ENCODE measurements at places on chromosomes 13 and 19.
A peak's percentile ranks its signal among the peaks of the same experiment; 100 is the strongest.

- DNase-seq, result no peak
These were observed 84.4 kb downstream of the ESD start for GRCh38 chr13:46712524-46712923.

DNA sequence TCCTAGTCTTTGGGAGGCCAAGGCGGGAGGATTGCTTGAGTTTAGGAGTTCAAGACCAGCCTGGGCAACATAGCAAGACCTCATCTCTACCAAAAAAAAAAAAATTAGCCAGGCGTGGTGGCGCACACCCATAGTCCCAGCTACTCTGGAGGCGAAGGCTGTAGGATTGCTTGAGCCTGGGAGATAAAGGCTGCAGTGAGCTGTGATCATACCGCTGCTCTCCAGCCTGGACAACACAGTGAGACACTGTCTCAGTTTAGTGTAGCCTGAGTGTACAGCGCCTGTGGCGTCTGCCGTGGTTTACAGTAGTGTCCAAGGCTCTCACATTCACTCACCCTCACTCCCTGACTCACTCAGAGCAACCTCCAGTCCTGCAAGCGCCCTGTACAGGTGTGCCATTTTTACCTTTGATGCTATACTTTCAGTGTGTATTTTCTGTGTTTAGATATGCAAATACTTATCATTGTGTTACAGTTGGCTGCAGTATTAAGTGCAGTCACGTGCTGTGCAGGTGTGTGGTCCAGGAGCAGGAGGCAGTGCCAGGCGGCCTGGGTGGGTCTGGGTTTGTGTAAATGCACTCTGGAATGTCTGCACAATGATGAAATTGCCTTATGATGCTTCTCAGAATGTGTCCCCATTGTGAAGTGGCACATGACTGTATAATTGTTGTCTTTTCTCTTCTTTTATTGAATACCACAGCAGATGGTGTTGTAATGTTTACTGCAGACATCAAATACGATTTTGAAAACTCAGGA lies 36.1 kb upstream of the DCUN1D2 start:
- DNase-seq, result no peak

GRCh38 chr13:29254626-29255370 lies 340.7 kb downstream of the SLC7A1 start:
- no peak for DNase-seq

DNA sequence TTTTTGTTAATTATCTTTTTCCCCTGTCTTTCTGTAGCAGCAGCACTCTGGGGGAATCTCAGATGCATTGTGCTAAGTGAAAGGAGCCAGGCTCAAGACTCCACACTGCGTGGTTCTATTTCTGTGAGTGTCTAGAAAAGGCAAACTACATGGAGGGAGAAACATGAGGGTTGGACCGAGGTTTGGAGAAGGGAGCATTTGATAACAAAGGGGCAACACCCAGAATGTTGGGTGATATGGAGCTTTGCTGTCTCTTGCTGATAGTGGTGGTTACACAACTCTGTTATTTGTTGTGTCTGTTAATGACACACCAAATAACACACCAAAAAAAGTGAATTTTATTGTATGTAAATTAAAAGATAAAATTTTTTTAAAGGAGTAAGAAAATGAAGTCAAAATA lies 107.8 kb downstream of the COL4A2 start:
- no peak for DNase-seq

DNA sequence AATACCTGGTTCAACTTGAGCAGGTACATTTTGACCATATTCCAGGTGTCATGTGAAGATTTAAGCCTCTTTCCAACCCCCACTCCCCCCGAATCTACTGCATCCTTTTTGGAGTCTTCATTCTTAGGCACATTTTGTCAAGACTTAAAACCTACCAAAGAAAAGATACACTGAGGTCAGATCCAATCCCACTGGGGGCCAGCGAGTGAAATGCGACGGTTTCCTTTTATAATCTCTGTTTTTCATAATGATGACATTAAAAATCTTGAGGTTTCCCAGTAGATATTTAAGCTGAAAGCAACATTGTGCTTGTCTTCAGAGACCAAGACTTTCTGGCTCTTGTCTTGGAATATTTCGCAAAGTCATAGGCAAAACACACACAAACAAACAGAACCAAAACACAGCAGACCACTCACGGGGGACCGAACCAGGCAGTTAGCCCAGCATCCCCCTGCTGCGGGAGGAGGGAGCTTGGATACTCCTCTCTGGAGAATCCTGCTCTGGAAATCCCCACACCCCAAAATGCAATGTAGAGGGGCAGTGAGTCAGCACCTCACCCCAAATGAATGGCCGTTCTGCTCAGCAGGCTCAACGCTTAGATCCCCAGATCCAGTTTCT lies 506 bp upstream of the GAS6 start:
- DNase-seq, result peak; percentile 54

Data from AG10803 (cell line).